ENCODE measurements at places on chromosomes 7 and 10.
A peak's percentile ranks its signal among the peaks of the same experiment; 100 is the strongest.

DNA sequence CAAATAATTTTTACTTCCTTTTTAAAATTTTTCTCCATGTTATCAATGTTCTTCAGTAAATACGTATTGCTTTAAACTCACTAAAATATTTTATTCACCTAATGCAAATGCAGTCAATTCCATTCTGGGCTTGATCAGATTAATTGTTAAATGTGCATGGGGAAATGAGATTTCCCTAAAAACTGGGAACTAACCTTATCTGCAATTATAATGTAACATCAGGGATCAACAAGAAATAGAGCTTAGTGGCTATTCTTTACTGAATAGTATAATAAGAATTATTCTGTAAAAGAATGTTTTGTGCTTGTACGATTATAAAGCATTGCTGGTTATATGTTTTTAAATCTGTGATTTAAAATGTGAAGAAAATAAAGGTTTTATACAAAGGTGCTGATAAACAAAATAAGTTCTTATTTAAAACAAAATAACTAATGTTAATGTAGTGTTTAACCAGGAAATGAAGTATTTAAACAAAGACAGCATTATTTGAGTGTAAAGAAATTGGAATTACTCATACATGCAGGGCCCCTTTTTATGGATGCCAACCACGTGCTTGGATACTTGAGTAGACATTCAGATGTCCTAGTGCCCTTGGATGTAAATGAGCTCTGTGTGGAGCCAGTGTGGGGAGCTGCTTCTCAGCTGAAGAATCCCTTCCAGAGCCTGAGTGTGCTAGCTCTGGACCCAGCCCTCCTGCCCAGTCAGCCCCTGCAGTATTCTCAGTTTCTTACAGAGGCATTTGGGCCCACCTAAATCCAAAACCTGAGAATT, 84.2 kb downstream of the REEP3 start:
- no peak for DNase-seq

GRCh38 chr10:84896909-84897308, 568.5 kb downstream of the CCSER2 start:
- no peak for DNase-seq

DNA sequence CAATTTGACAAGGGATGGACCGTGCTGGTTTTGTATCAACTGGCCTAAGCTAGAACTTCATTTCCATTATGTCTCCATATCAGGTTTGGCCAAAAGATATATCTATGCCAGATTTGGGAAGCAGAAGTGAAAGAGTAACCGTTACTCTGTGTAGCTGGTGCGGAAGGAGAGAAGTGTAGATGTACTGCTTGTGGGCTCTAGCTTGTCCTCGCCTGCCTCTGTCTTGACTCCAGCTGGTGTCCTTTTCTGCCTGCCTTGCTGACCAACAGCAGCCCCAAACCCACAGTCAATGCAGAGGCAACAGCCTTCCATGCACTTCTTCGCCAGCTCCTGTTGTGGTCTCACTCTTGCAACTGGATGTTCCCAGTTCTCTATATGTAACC, 128.5 kb downstream of the KIF20B start:
- DNase-seq = no peak

- peak; percentile 68 for DNase-seq
These were observed 3.4 kb upstream of the CHST12 start for GRCh38 chr7:2399848-2400587.

Measured in tibial nerve (tissue), 4 donors.